Smooth muscle cell of the brain vasculature (primary cell): ENCODE measurements at places on chromosomes 6 and 20.
A peak's percentile ranks its signal among the peaks of the same experiment; 100 is the strongest.

DNA sequence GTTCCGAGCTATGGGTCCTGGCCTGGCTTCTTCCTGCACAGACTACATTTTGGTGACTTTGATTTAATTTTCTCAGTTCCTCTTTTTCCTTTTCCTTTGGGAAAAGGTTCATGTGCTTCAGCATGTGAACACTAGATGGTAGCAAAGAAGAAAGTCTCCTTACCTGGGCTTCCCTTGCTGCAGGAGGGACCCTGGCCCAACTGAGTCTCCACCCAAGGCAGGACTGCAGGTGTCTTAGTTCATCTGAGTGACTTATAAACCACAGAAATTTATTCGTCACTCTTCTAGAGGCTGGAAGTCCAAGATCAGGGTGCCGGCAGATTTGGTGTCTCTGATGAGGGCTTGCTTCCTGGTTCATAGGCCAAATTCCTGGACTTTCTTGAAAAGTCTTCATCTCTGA lies 163.2 kb downstream of the SYCP2 start:
- DNase-seq = no peak

- DNase-seq = no peak
Measured at GRCh38 chr6:139868576-139868975, 494.1 kb upstream of the CITED2 start.

DNA sequence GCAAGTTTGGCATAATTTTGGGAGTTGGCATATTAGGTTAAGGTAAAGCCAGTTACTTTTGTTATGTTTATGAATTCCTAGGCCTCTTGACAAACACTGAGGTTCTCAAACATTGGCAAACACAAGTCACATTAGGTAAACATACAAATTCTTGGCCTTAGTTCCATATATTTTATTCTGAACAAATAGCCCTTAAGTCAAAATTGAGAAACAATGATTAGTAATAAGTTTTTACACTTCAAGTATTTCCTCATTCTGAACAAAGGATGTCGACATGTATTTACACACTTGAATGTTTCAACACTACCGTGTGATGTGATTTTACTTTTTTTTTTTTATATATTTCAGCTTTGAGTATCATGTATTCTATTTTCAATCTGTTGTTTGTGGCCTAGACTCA lies 3.8 kb upstream of the ECHDC1 start:
- no peak for DNase-seq

DNA sequence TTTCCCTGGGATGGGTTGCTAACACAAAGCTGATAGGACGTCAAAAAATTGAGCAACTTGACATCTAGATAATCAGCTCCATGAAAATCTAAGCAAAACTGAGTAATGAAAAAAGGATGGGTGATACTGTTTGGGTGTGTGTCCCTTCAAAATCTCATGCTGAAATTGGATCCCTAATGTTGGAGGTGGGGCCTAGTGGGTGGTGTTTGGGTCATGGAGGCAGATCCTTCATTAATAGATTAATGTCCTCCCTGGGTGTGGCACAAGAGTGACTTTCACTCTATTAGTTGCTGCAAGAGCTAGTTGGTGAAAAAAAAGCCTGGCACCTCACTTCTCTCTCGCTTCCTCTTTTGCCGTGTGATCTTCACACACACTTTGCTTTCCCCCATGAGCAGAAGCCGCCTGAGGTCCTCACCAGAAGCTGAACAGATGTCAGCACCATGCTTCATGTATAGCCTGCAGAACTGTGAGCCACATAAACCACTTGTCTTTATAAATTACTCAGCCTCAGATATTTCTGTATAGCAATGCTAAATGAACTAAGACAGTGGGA lies 160.9 kb downstream of the FRK start:
- no peak for DNase-seq

DNA sequence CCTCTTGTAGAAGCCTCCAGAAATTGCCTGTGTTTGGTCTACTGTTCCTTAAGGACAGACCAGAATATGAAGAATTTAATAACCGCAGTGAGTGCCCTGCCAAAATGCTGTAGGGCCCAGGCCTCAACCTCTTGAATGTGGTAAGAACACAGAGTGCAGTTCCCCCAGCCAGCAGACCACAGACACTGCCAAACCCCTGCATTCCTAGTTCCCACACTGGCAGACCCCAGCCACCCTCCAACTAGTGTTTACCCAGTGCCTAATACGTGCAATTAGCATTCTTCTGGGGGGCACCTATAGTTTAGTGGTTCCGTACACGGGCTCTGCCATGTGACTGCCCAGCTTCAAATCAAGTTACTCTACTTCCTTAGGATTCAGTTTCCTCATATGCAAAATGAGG lies 51.7 kb downstream of the STK35 start:
- no peak for DNase-seq

DNA sequence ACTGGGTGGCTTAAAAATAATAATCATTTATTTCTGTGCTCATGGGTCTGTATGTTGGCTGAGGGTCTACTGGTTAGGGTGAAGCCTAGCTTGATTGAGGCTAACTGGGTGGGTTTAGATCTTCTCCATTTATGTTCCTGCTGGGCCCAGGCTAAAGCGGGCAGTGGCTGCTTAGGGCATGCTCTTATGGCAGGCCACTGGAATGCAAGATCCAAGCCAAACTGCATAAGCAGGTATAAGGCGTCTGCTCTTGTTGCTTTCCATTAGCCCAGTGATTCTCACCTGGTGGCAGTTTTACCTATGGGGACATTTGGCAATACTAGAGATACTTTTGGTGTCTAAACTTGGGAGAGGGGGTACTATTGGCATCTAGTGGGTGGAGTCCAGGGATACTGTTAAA lies 44.5 kb downstream of the QKI start:
- no peak for DNase-seq

- DNase-seq = no peak
Measured at GRCh38 chr20:31710423-31711108, 12.1 kb downstream of the BCL2L1 start.

DNA sequence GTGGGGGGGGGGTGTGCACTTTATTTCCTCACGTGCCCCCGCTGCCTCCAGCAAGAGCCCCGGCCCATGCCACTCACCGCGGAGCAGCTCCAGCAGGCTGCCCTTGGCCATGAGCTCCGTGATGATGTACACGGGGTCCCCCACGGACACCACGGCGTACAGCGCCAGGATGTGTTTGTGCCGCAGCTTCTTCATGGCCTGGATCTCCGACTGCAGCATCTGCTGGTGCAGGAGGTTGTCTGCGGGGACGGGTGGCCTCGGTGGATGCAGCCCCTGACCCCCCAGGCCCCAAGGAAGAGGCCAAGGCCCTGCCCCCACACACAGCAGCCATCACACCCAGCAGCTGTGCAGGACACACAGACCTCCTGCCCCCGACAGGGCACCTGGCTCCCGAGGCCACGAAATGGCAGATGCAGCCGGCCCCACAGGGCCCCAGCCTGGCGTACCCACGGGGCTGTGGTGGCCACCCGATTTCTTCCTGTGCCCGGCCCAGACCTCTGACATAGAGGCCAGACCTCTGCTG lies 4.7 kb downstream of the PTK6 start:
- no peak for DNase-seq

DNA sequence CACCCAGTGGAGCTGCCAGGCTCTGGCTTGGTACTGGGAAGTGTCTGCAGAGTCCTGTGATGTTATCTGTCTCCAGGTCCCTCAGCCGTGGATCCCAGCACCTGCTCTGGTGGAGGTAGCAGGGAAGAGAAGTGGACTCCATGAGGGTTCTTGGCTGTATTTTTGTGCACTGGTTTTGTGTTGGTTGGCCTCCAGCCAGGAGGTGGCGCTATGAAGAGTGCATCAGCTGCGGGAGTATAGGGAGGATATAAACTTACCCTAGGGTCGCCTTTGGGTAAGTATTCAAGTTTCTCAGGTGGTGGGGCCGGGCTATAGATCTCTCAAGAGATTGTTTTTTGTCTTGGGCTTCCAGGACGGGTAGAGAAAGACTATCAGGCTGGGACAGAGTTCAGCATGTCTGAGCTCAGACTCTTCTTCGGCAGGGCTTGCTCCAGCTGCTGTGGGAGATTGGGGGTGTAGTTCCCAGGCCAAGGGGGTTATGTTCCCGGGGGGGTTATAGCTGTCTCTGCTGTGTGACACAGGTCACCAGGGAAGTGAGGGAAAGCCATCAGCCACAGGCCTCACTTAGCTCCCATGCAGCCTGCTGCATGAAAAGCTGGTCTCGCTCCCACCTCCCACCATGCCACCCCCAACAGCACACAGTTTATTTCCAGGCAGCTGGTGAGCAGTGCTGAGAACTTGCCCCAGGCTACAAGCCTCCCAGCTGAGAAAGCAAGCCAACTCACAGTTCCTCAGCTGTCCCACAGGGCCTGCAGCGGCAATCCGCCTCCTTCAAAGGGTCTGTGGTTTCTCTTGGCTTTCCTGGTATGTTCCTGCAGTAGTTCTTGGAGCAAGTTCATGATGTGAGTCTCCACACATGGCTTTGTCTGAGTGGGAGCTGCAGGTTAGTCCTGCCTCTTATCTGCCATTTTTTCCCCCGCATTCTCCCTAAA lies 115.7 kb downstream of the AIG1 start:
- DNase-seq = peak; percentile 95

DNA sequence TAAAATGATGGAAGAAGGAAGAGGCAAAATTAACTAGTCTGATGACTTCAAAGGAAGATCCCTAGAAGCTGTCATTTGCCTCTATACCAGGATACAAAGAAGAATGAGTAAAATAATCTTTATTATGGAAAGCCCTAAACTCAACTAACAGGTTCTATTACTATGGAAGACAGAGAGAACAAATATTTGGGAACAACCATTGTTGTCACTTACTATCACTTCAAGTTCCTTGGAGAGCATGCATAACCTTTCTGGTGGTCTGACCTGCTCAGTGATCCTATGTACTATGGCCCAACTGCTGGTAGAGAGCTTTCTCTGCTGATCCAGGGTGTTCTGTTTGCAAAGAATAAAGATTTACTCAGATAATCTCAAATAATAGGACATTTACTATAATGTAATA lies 62.8 kb upstream of the TASP1 start:
- DNase-seq = no peak

DNA sequence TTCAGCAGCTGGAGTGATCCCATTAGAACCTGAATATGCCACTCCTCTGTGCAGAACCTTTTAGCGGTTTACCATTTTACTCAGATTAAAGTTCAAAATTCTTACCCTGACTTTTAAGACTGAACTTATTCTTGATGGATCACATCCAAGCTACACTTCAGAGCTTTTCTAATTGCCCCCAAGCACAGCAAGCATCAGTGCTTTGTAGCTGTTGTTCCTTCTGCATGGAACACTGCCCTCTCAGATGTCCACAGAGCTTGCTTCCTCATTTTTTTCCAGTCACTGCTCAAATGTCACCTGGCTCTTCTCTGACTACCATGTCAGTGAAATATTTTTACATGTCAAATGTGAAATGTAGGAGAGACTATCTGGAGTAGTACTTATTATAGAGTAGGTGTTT lies 1.6 kb upstream of the SLC35B3 start:
- DNase-seq = no peak

DNA sequence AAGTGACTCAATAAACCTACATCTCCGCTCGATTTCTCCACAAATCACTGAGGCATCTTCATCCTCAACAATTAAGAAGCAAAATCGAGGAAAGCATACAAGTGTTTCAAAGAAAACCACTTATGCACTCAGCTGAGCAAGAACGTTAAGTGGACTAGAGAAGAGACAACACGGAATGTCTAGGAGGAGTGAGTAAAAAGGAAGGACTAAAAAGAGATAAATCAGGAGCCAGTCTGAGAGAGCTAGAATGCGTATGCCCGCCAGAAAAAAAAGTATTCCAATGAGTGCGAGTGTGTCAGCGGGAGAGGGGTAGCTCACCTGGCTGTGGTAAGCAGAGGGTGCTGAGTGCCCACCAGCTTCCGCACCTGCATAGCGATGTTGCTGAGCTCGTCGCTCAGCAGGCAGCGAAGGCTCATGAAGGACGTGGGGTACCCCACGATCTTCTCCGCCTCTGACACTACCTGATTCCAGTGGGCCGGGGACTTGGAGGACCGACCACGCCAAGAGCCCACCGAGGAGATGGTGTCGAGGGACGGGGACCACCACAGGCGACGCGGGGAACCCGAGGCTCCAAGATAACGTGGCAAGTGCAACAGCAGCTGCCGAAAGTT lies 587 bp downstream of the PDSS2 start:
- DNase-seq = no peak

DNA sequence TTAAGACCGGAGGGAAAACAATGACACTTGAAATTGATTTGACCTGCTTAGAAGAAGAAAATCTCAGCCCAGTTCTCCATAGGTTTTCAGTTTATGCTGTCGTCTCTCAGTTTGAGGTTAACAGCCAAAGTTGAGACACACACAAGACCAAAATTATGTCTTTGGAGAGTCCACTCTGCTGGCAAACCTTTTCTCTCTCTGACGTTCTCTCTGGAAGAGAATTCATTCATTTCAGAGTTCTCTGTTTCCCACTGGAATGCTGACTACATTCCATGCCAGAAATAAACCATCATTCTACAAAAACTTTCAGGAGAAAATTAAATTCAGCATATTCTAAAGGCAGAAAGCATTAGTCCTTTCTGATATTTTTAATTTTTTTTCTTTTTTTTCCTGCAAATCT lies 155.2 kb downstream of the TFAP2A start:
- no peak for DNase-seq

- DNase-seq = no peak
Measured at GRCh38 chr6:35218456-35218855, 4.7 kb downstream of the SCUBE3 start.

GRCh38 chr20:48447456-48447855 lies 380.3 kb downstream of the PREX1 start:
- no peak for DNase-seq

DNA sequence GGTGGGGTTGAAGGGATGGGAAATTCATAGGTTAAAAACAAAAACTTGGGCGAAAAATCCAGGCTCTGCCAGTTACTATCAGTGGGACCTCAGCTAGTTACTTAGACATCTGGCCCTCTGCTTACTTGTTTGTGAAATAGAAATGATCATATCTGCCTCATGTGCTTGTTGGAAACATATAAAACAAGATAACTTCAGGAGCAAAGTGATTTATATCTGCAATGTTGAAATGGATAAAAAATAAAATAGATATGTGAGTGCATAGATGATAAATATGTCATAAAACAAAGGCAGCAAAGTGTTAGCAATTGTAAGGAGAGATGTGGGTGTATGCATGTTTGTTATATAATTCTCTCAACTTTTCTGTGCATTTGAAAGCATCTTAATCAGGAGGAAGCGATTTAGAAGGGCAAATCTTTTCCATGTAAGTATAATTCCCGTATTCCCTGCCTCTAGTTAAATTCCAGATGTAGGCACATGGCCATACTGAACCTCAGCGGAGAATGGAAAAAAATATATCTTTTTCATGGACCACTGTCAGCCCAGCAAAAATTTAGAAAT lies 579.0 kb upstream of the FLRT3 start:
- no peak for DNase-seq

GRCh38 chr6:170229851-170230519 lies 60.9 kb downstream of the DLL1 start:
- no peak for DNase-seq

- no peak for DNase-seq
Measured at GRCh38 chr20:1449370-1449769, 17.3 kb downstream of the NSFL1C start.

DNA sequence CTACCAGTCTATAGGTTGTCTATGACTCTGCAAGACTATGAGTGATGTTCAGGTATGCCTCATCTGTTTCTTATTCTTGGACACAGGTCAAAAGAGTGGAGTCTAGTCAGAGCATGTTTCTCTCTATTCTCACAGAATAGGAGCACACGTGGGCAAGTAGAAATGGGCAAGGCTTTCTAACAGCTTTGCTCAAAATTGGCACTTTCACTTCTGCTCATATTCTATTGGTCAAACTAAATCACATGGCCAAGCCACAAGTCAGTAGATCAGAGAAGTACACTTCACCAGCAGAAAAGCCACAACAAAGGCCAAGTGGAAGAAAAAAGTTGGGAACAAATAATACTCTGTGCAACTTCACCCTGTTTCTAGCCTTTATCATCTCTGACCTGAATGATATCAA lies 354.5 kb upstream of the SYNCRIP start:
- DNase-seq = no peak

GRCh38 chr6:14626556-14626955 lies 509.0 kb downstream of the CD83 start:
- DNase-seq = no peak
